ENCODE measurements at places on chromosomes 11 and 22. TPM values are rescaled to one million over a fixed set of nuclear protein-coding genes. Genes with fewer than 3 reads are reported as not detected.

Gene PRODH
- total RNA-seq, result not detected

Gene KDM4D
- total RNA-seq, result 0.73 TPM

Gene IRAG1
- total RNA-seq, result 0.13 TPM

Gene TMA7B
- total RNA-seq, result not detected

Gene CSNK1E
- total RNA-seq, result 124 TPM

Gene C1QTNF4
- total RNA-seq, result 0.11 TPM

Gene ART1
- total RNA-seq, result not detected

Gene CHRM1
- not detected for total RNA-seq

Gene RIMBP3B
- under 0.01 TPM for total RNA-seq

Gene USP2
- total RNA-seq, result 0.13 TPM

Gene VPREB1
- not detected for total RNA-seq

Gene FAM83F
- total RNA-seq, result not detected

Gene VSIG10L2
- not detected for total RNA-seq

Gene OR10A2
- total RNA-seq, result not detected

Gene SCGB1D2
- not detected for total RNA-seq

Gene CHST1
- 26.0 TPM for total RNA-seq

Gene MEN1
- 26.2 TPM for total RNA-seq

Gene OR5T3
- total RNA-seq, result not detected

Gene ZNHIT2
- 10.0 TPM for total RNA-seq

Gene ACRV1
- not detected for total RNA-seq

Gene MAJIN
- not detected for total RNA-seq

Gene PTGDR2
- total RNA-seq, result under 0.01 TPM

Gene ROBO4
- total RNA-seq, result 220 TPM

Gene MYEOV
- total RNA-seq, result 2.2 TPM

Gene TRAF6
- 7.6 TPM for total RNA-seq

Gene PKNOX2
- total RNA-seq, result not detected

Gene FIBIN
- not detected for total RNA-seq

Gene NRXN2
- not detected for total RNA-seq

Gene DERL3
- total RNA-seq, result 1.5 TPM

Gene LRRC4C
- not detected for total RNA-seq

Gene OR2D2
- total RNA-seq, result 0.18 TPM

Gene TNNT3
- not detected for total RNA-seq

Gene SHANK2
- not detected for total RNA-seq

Gene HOATZ
- total RNA-seq, result not detected

Gene CHADL
- 0.74 TPM for total RNA-seq

Gene FGF19
- total RNA-seq, result not detected

Gene ACTN3
- total RNA-seq, result 0.07 TPM

Gene CARD16
- 37.5 TPM for total RNA-seq

Gene MS4A12
- not detected for total RNA-seq

Gene ACR
- total RNA-seq, result 0.13 TPM

Gene OR8B2
- not detected for total RNA-seq

Gene LRRC55
- total RNA-seq, result not detected

Gene GRAP2
- not detected for total RNA-seq

Gene MAP6
- 0.13 TPM for total RNA-seq

Gene GSTT2
- 0.35 TPM for total RNA-seq

Gene AQP11
- 0.63 TPM for total RNA-seq

Gene DCHS1
- 47.4 TPM for total RNA-seq

Gene GTSE1
- total RNA-seq, result 15.4 TPM

Gene MS4A8
- not detected for total RNA-seq

Gene IGLL1
- not detected for total RNA-seq

Gene MMP1
- total RNA-seq, result 1,378 TPM

Gene IL18
- 0.99 TPM for total RNA-seq

Gene SUSD2
- 0.18 TPM for total RNA-seq

Gene GALNT18
- 1.7 TPM for total RNA-seq

Gene SPON1
- not detected for total RNA-seq

Gene PATE4
- not detected for total RNA-seq

Gene SLC22A8
- total RNA-seq, result not detected

Gene CECR2
- 1.2 TPM for total RNA-seq
